Nephron progenitor cell (in vitro differentiated cells): ENCODE measurements at places on chromosomes 2 and 18.

DNA sequence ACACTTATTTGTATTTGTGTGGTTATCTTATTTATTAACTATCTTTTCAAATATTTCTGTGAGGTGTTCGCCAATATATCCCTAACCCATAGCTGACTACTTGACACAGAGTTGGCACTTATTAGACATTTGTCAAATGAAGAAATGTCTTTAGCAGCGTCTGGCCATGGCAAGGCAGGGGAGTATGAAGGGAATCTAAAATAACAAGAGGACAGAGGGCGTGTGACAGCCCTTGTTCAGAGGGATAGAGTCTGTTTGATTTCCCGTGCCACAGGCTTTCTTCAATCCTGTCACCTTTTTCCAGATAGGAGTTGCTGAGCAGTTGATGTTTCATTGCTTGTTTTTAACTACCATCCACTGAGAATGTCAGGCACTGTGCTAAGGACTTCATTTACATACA, 53.6 kb upstream of the SLC39A10 start:
- DNase-seq = no peak

DNA sequence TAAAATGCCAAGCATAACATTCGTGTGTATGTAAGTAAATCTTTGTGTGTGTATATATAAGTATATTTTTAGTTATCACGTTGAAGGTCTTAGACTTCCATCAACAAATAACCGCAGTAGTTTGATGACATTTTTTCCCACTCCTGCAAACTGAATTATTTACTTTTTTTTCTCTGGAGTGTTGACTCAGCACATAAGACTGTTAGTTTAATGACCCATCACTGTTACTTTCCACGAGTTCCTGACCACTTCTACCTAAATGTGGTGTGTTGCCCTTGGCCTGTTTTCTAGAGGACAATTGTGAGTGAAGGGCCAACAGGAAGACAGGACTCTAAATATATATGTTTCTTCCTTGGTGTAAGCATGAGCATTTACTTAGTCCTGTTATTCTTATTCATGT, 71.3 kb upstream of the TXNDC2 start:
- DNase-seq = no peak

- DNase-seq = peak; percentile 37
Measured at GRCh38 chr2:239224199-239224570, 176.6 kb downstream of the HDAC4 start.

DNA sequence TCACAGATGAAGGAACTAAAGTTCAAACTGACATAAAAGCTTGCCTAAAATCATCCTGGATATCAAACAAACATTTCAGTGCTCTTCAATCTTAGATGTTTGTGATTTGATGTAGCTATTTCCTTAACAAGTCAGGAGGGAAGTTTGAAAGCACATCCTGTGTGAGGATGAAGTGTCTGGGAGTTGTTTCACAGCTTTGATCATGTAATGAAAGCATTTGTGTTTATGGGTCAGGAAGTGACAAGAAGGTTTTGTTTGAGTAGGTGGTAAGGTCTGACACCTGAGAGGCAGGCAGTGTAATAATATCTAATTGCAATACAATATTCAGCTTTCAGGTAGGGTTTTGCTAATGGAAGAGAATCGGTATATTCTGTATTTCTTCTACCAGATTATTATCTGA, 26.0 kb upstream of the CSRNP3 start:
- no peak for DNase-seq

DNA sequence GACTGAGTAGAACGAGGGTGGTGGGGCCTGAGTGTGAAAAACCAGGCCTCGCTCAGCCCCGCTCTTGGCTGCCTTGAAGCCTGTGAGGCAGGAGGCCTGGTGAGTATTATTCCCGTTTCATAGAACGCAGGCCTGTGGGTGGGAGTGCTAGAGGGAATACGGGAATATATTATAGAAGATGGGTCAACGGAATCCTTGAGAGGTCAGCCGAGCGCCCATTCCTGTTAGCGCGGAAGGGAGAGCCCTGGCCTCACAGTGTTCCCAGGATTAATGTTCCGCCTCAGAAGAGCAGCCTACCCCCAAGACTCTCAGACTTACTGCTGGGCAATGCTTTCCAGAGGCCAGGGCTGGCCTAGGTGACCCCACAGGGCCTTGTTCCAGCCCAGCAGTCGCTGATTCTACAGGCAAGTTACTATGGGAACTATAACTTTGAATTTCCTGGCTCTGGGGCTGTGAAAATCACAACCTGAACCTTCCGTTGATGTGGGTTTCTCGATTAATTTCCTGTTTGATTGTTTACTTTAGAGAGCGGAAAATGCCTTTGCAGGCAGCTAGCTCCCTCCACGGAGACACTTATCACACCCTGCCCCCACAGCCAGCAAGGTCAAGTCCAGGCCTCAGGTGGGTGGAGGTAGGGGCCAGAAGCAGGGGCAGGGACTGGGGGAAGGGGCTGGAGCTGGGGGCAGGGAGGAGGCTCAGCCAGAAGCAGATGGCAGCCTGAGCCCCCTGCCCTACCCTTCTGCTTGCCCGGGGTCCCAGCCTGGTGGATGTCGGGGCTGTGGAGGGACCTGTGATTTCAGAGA, 108.3 kb downstream of the SMAD7 start:
- DNase-seq = peak; percentile 54

DNA sequence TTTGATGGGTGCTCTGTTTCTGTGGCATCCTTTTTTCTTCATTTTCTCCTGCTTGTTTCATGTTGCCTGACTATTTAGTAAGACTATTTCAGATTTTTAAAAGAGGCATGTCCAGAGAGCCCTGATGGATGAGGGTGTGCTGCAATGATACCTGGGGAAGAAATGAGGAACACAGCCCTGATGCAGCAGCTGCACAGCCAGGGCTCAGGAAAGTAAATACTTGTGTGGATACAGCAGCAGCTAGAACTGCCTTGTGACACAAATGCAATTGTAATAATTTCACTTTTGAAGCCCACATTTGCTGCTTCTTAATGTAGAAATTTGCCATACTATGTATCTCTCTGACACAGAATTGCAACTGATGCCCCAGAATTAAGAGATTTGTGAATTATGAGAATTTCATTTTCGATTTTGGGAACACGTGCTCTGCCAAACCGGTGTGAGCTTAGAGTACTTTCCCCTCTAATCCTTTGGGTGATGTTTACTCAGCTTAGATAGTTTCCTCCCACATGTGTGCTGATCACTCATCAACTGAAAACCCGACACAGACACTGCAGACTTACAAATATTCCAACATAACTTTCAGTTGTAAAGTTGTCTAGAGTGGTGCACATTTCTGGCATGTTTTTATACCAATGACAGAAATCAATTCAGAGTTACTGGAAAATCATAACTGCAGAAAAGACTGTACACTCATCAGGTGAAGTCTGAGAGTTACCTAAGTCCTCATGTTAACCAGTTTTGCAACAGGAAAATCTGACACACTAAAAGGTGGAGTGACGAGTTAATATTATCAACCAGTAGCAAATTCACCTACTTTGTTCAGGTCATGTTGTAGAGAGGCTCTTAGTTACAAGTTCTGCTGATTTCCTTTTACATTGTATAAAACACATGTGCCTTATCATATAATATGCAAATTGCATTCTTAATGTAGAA, 383.4 kb downstream of the CBLN2 start:
- DNase-seq = no peak

- no peak for DNase-seq
Measured at GRCh38 chr2:203649176-203649814, 57.1 kb upstream of the CD28 start.

- no peak for DNase-seq
Measured at GRCh38 chr2:143558665-143559064, 429.4 kb downstream of the ARHGAP15 start.

DNA sequence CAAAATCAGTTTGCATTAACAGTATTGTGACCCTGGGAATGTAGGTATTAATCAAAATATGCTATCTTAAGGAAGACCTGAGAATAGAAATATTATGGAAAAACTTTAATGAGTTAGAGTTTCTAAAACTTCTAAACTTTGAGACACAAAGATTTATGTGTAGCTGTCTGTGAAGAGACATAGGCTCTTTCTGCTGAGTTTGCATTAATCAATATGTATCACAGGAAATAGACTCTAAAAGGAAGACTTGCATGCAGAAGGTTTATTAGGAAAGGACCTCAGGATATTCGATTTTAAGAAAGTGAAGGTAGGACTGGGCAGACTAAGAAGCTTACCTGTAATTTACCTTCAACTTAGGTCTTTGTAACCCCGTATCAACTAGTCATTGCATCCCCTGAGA, 494.8 kb upstream of the NRXN1 start:
- no peak for DNase-seq

GRCh38 chr18:22800551-22800951, 132.6 kb upstream of the RBBP8 start:
- no peak for DNase-seq

DNA sequence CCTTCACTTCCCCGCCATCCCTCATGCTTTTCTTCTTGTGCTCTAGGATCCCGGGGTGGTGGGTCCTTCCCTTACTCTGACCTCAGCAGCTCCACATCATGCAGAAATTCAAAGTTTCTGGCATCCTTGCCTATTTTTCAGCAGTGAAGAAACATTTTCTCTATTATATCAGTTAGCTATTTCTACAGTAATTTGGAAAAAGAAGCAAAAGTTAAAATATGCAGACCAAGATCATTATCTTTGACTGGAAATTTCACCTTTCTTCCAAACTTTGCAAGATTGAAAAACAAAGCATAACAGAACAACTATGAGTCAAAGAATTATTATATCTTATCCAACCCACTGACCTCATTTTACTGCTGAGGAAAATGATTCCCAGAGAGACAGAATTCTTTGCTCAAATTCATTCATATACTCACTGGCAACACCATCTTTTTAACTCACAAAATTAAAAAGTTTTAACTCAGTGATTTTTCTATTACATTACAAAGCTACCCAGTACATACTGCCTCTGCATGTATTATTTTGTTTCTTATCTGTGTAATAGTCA, 40.5 kb downstream of the ANTXR1 start:
- DNase-seq = no peak
